ENCODE measurements at places on chromosomes 7 and 10.

- no peak for DNase-seq
Observed at GRCh38 chr7:21422751-21423150, 5.1 kb upstream of the SP4 start.

DNA sequence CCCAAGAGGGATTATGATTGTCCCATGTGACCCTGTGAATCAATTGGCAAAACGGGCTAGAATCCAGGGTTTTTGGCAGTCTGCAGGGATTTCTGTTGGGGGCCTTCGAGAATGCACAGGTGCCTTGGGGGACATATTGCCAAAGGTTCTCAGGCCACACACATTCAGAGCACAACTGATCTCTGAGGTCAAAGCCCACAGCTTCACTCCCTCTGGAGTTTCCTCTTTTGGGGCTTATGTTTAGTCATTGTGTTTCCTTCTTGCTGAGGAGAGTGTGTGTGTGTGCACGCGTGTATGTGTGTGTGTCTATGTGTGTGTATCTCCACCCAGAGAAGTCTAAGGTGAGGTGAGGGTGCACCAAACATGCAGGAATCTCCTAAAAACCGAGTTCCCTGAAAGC is 8.8 kb downstream of the PPIF start:
- DNase-seq = peak; percentile 12

- no peak for DNase-seq
Observed at GRCh38 chr10:125562737-125563136, 120.2 kb downstream of the TEX36 start.

- DNase-seq = no peak
Observed at GRCh38 chr7:49433794-49434193, 339.6 kb upstream of the VWC2 start.

GRCh38 chr10:16663444-16663843 is 141.8 kb upstream of the C1QL3 start:
- no peak for DNase-seq

DNA sequence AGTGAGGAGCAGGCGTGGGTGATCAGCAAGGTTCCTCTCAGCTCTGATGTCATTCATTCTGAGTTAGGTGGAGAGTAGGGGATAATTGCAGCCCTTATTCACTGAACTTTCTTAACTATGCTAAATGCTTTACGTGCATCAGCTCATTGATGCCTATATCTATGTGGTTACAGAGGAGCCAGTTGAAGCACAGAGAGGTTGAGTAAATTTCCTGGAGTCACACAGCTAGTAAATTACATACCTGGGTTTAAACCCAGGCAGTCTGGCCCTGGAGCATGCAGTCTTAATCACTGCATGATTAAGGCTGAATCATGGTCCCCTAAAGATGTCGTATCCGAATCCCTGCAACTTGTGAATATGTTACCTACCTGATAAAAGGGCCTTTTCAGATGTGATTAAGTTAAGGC is 99.6 kb downstream of the GRK5 start:
- no peak for DNase-seq

GRCh38 chr10:71248210-71248609 is 35.8 kb downstream of the UNC5B start:
- DNase-seq = no peak

DNA sequence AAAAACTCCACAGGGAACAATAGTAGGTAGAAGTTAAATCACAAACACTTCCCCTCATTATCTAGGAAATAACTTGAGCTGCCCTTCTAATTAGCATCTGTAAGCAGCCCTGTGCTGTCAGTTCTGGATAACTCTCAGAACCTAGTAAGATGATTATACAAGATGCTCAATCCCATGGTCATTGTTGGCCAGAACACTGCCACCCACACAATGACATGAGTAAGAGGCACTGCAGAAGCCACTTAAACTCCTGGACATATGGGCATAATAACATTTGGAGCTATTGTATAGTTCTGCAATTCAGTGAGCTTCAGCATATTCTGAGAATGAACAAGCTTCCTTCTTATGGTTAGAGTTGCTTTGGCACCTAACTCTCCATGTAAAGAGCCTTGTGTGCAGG is 153.8 kb downstream of the PLPP4 start:
- no peak for DNase-seq

- no peak for DNase-seq
Observed at GRCh38 chr7:84069033-84069432, 125.6 kb downstream of the SEMA3A start.

- no peak for DNase-seq
Observed at GRCh38 chr7:134684165-134684564, 37.5 kb downstream of the BPGM start.

DNA sequence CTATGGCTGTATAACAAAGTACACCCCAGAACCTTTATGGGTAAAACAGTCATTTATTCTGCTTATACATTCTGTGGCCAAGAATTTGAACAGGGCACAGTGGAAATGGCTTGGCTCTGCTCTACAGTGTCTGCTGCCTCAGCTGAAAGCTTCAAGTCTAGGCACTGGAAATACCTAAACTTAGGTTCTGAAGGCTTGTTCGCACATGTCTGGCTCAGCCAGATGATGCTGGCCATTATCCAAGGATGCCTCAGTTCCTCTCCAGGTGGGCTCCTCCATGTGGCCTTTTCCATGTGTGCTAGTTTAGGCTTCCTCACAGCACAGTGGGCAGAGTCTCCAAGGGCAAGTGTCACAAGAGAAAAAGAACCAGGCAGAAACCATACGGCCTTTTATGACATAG is 76.8 kb downstream of the RALA start:
- DNase-seq = no peak

DNA sequence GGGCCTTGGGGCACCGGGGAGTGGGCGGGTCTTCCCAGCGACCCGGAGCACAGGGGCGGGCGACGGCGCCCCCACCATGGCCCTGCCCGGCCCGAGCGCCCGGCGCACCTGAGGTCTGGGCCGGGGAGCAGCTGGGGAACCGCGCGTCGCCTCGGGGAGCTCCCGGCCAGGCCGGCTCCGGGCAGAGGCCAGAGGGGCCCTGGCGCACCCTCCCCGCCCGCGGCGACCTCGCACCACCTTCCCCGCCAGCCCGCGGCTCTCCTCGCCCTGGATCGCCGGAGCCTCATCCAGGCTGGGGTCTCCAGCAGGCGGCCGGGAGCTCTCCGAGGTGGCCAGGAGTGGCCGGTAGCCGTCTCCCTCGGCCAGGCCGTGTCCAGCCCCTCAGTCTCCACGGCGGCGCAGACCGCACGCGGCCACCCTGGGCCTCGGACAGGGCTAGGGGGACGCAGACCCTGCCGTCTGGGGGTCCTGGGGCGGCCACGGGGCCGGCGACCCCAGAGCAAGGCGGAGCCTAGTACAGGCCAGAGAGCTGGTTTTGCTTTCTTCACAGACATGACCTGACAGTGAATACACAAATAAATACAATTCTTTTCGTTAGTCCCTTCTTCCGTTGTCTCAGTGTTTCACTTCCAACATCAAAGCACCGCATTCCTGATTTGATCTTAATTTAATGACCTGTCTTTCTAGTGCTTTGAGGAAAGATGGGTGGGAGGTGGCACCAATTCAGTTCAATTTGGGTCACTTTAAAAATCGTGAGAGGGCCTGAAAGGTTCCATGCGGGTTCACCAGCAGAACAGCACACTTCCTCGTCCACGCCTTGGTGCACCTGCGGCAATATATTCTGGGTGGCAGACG is 356.9 kb downstream of the DNAJB6 start:
- DNase-seq = no peak

DNA sequence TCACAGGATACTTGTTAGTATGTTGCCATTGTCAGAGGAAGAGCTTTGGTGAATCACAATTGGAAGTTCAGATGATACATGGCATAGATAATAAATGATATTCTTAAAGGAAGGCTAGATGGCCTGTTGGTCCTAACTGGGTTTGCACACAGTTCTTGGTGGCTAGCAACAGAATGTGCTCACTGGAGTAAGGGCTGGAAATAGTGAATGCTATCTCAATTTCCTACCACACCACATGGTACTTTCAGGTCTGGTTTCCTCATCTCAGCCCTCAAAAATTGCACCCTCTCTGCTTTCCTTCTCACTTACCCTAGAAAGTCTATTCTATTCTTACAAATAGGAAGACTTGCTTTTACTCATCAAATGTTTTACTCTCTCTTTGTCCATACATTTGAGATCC is 622.5 kb downstream of the ANKRD7 start:
- no peak for DNase-seq

GRCh38 chr7:155305231-155305904 is 7.7 kb downstream of the INSIG1 start:
- no peak for DNase-seq

- no peak for DNase-seq
Observed at GRCh38 chr10:33287112-33287511, 47.4 kb downstream of the NRP1 start.

DNA sequence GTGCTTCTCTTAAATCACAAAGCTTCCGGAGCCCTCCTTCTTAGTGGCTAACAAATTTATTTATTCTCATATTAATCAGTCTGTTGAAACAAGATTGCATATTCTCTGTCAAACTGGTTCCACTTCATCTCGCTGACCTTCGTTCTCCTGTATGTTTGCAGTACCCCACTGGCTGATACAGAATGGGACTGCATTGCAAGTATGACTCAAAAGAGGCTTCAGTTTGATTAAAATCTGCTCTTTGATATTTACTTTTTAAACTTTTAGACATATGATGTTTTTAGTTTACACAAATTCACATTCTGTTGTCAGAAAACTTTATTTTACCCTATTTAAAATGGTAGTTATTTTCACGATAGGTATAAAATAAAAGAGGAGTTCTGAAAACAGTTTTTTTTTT is 14.3 kb upstream of the ARHGAP12 start:
- DNase-seq = no peak

DNA sequence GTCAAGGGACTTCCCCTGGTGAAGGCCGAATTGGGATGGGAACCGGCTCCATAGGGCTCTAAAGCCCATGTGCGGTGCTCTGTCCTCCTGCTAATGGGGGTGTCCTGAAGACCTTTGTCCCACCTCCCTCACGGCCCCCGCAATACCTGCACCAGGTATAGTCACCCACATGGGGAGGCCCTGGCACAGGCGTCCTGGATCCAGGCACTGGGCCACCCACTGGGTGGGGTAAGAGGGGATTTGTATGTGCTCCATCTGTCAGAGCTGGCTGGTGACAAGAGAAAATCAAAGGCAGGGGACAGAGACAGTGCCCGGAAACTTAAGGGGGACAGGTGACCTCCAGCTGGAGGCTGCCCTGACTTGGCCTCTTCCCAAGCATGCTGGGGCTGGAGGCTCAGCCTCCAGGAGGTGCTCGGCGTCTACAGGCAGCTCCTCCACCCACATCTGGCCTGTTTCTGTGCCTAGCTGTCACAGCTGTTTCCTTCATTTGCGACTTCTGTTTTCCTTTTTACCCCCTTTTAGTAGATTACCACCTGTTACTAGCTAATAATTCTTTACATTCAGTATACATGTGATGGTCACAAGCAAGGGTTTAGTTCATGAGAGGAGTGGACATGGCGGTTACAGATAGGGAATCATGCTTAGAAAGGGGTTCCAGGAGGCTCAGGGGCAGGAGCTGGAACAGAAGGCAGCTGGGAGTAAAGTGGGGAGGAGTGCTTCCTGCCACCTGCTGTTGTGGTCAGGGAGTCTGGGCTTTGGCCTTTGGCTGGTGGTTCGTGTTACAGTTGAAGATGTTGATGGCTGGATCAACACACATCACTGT is 2.3 kb upstream of the CUZD1 start:
- DNase-seq = no peak

- DNase-seq = peak; percentile 73
Observed at GRCh38 chr7:37311355-37311754, 137.3 kb downstream of the ELMO1 start.

DNA sequence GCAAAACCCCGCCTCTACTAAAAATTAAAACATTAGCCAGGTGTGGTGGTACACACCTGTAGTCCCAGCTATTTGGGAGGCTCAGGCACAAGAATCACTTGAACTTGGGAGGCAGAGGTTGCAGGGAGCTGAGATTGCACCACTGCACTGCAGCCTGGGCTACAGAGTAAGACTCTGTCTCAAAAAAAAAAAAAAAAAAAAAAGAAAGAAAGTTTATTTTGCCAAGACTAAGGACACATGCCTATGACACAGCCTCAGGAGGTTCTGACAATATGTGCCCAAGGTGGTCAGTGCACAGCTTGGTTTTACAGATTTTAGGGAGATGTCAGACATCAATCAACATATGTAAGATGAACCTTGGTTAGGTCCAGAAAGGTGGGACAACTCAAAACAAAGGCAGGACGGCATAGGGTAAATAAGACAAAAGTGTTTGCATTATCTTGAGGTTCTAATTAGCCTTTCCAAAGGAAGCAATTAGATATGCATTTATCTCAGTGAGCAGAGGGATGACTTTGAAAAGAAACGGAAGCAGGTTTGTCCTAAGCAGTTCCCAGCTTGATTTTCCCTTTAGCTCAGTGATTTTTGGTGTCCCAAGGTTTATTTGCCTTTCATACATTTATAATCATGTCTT is 20.7 kb upstream of the OTUD1 start:
- no peak for DNase-seq

- no peak for DNase-seq
Observed at GRCh38 chr7:142957723-142958122, 4.4 kb downstream of the KEL start.

GRCh38 chr10:23081891-23082290 is 13.5 kb upstream of the MSRB2 start:
- DNase-seq = no peak

DNA sequence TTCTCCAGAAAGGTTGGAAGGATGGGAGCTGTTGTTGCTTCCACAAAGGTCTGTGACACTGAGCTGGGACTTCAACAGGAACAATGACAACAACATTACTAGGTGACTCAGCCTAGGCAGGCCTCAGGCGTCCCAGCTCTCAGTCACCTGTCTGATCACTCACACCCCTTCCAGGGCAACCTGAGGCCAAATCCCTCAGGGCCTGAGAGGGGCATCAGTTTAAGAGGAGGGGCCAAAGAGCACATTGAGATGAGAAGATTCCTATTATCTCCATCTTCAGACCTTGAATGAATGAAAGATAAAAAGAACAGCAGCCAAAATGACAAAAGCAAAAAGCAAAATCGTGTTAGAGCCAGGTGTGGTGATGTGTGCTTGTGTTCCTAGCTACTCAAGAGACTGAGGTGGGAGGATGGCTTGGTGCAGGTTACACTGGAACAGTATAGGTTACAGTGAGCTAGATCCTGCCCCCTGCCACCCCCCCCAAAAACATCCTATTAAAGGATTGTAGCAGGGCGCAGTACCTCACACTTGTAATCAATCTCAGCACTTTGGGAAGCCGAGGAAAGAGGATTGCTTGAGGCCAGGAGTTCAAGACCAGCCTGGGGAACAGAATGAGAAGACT is at the start of gene ATG9B:
Gene ATG9B, minus strand, starts transcription at position 60 of the 622 bp plus-strand sequence. CDS start 71 bp downstream, outside the sequence.
- no peak for DNase-seq

GRCh38 chr7:123802249-123802648 is 42.7 kb upstream of the HYAL4 start:
- DNase-seq = no peak
